ENCODE measurements at places on chromosomes 16 and 17.

DNA sequence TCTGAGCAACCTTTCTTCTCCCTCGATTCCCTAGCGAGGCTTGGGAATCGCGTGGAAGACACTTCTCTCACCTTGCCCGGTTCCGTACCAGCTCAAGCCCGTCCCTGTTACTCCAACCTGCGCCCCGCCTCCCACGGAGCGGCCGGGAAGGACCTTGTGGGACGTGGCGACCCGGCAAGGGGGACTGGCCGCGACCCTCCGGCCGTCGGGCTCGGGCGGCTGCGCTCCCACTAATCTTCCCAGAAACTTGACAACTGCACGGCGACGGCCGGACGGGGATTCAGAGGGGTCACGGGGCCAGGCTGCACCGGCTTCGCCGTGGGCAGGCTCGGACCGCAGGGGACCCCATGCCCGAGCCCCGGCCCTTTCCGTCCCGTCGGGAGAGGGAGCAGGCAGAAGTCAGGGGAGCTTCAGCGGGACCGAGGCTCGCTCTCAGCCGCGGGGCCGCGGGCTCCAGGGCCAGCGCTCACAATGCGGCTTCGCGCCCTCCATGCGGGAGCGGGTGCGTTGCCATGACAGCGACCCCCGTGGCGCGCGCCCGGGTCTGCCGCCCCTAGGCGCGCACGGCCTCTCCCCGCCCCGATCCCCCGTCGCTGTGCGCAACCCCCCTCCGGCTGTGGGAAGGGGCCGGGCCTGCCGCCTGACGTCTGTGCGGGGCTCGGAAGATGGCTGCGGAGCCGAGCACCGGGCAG lies at the start of gene SGSM2:
Gene SGSM2 (plus strand): TSS at position 650 of the 692 bp plus-strand sequence. CDS start 188 bp downstream, outside the sequence.
- peaks cover 12% of the 10 kb centered on the region for H3K4me1 ChIP-seq
- peak; percentile 73 for DNase-seq
- H3K27ac ChIP-seq, result peak within 1 kb of the TSS; percentile 68
- H3K4me3 ChIP-seq, result peak within 1 kb of the TSS; percentile 96
- no peaks in the 10 kb centered on the region for H3K27me3 ChIP-seq

DNA sequence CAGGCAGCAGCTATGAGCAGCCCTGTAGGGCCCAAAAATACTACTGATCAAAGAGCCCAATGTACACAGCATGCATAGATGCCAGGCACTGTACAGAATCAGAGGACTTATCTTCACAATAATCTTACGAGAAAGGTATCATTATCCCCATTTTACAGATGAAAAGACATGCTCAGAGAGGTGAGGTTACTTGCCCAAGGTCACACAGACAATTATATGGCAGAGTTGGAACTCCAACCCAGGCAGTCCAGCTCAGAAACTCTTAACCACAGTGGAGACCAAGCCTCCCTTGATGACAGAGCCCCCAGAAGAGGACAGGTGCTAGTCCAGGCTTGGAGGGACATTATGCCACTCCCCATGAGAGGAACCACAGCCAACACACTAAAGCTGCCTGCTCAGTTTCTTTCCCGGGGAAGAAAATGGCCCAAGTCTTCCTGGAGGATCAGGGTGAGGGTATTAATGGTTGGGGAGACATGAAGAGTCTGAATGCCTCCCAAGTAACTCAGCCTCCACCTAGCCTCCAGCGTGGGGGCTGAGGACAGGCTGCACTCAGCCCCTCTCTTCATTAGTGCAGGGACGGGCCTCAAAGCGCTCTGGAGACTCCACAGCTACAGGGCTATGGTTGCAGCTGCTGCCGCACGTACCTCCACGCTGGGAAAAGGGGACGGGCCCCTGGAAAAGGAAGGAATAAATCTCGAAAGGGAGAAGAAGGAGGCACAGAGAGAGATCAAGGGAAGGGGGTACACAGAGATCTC lies 826 bp downstream of the UNC119 start:
- H3K4me3 ChIP-seq, result peak overlapping the region; percentile 94
- no peak for DNase-seq
- peak overlapping the region; percentile 74 for H3K27ac ChIP-seq

DNA sequence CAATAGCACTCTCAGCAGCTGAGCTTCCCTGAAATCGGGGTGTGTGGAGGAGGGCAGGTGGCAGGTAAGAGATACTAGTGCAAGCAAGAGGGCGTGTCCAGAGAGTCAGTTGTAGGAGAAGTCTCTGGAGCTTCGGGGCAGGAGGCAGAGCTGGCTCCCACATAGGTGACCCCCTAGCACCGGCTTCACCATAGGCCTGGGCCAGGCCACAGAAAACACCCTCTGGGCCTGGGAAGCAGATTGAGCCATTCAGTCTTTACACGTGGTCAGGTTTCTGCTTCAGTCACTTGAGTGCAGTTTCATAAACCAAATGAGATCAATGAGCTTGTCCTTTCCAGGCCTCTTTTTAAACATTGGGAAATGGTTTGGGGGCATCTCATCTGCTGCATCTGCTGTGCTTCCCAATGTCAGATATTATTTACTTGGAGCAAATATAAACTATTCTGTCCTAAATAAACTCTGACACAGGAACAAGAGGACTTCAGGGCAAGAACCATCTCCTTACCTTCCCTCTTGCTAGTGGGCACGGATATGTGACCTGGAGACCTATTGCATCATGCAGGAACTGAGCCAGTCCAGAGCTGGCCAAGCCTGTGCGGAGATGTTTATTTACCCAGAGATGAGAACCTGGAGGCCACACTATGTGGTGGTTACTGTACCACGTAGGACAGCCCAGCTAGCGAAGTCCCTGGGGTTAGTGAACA lies 16.1 kb downstream of the CCR7 start:
- peaks cover 63% of the 10 kb centered on the region for H3K4me1 ChIP-seq
- no peak for DNase-seq
- H3K36me3 ChIP-seq, result no peaks in the 10 kb centered on the region
- no peak overlapping the region for H3K4me3 ChIP-seq
- H3K27ac ChIP-seq, result peak overlapping the region; percentile 92

DNA sequence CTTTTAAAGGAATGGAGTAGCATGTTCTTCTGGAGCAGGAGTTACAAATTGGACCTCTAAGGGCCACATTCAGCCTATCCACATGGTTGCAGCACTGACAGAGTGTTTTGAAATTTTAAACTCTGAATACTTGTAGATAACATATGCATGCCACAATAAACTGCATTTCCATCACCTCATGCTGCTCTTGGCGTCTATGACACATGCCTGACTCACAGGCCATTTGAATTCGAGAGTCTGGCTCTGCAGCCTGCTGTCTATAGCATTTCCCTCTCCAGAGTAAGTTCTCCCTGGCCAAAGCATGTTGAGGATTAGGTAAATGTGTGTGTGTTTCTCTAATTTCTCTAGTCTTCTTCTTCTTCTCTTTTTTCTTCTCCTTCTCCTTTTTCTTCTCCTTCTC lies 28.7 kb upstream of the MYOCD start:
- H3K27me3 ChIP-seq, result no peaks in the 10 kb centered on the region
- H3K36me3 ChIP-seq, result no peaks in the 10 kb centered on the region
- H3K4me3 ChIP-seq, result no peak overlapping the region
- H3K4me1 ChIP-seq, result no peaks in the 10 kb centered on the region

GRCh38 chr16:88691924-88692560 lies 5.7 kb upstream of the SNAI3 start:
- peaks cover 42% of the 10 kb centered on the region for H3K27me3 ChIP-seq
- no peak overlapping the region for H3K27ac ChIP-seq
- no peaks in the 10 kb centered on the region for H3K36me3 ChIP-seq
- no peak overlapping the region for H3K4me3 ChIP-seq

DNA sequence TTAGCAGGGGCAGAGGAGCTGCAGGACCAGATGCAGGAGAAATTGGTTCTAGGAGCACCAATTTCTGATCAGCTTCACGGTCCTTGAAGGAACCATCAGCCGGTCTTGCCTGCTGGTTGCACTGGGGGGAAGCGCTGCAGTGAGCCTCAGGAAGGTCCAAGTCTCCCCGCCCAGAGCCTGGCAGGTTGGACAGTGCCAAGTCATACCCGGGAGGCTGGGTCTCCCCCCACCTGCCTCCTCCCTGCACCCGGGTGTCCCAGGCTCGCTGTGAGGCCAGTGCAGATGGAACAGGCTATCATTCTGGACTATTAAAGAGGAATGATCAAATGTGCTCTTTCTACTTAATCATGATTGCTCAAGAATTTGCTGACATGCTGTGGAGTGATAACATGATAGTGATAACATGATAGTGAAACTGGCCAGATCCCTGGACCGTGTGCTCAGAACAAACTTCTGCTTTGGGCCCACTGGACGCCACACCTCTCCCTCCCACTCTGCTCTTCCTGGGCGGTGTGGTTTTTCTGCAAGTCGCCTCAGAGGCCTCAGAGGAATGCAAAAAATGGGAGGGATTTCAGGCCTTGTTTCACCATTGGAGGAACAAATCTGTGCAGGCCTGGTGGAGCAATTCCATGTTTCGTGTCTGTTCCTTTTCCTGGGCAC lies 236.0 kb downstream of the IRF8 start:
- H3K4me3 ChIP-seq, result no peak overlapping the region
- H3K4me1 ChIP-seq, result no peaks in the 10 kb centered on the region
- peaks cover 25% of the 10 kb centered on the region for H3K27me3 ChIP-seq
- H3K36me3 ChIP-seq, result no peaks in the 10 kb centered on the region

GRCh38 chr16:50814052-50814451 lies 72.2 kb downstream of the CYLD start:
- H3K27me3 ChIP-seq, result no peaks in the 10 kb centered on the region
- H3K27ac ChIP-seq, result no peak overlapping the region
- H3K4me1 ChIP-seq, result no peaks in the 10 kb centered on the region
- no peak for DNase-seq

GRCh38 chr16:55280587-55280986 lies 43.4 kb upstream of the IRX6 start:
- no peak overlapping the region for H3K4me3 ChIP-seq
- H3K27ac ChIP-seq, result no peak overlapping the region
- no peaks in the 10 kb centered on the region for H3K36me3 ChIP-seq
- H3K27me3 ChIP-seq, result no peaks in the 10 kb centered on the region

DNA sequence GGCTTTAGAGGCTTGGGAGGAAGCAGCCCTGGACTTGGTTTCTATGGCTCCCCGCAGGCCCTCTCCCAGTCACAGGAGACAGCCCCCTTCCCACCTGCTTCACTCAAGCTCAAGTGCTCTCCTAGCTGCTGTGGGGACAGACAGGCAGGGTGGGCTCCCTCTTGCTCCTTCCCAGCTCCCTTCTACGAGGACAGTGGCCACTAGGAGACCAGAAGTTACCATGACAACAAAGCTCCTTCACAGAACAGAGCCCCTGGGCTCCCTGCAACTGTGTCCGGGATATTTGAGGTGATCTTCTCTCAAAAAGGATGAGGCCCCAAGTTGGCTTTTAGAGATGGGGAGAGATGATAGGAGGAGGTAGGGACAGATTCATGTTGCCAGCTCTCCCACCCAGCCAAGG lies 116.3 kb downstream of the AMFR start:
- no peak overlapping the region for H3K4me3 ChIP-seq
- DNase-seq, result no peak
- H3K27me3 ChIP-seq, result no peaks in the 10 kb centered on the region
- H3K27ac ChIP-seq, result no peak overlapping the region

DNA sequence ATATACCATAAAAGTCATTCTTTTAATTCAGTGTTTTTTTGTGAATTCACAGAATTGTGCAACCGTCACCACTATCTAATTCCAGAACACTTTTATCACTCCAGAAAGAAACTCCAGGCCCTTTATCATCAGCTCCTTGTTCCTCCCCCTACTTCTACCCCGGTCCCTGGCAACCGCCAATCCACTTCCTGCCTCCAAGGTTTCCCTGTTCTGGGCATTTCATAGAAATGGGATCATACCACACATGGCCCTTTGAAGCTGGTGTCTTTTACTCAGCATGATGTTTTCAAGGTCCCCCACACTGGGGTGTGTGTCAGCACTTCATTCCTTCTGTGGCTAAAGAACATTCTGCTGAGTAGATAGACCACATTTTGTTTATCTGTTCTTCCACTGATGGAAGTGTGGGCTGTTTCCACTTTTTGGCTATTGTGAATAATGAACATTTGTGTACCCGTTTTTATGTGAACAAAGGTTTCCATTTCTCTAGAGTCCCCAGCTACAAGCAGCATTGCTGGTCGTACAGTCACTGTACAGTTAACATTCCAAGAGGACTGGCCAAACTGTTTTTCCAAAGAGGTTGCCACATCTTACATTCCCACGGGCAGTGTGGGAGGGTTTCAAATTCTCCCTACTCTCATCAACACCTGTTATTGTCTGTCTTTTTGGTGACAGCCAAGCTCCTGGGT lies 75.8 kb upstream of the ZNF469 start:
- no peaks in the 10 kb centered on the region for H3K36me3 ChIP-seq
- H3K27me3 ChIP-seq, result no peaks in the 10 kb centered on the region
- H3K4me1 ChIP-seq, result peaks cover 13% of the 10 kb centered on the region

DNA sequence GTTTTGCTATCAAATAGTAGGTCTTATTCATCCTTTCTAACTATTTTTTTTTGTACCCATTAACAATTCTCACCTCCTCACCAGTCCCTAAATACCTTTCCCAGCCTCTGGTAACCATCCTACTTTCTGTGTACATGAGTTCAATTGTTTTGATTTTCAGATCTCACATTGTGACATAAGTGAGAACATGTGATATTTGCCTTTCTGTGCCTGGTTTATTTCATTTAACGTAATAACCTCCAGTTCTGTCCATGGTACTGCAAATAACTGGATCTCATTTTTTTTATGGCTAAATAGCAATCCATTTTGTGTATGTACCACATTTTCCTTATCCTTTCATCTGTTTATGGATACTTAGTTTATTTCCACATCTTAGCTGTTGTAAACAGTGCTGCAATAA lies 181.9 kb upstream of the KIF2B start:
- H3K4me1 ChIP-seq, result no peaks in the 10 kb centered on the region
- no peak overlapping the region for H3K4me3 ChIP-seq
- no peaks in the 10 kb centered on the region for H3K27me3 ChIP-seq

DNA sequence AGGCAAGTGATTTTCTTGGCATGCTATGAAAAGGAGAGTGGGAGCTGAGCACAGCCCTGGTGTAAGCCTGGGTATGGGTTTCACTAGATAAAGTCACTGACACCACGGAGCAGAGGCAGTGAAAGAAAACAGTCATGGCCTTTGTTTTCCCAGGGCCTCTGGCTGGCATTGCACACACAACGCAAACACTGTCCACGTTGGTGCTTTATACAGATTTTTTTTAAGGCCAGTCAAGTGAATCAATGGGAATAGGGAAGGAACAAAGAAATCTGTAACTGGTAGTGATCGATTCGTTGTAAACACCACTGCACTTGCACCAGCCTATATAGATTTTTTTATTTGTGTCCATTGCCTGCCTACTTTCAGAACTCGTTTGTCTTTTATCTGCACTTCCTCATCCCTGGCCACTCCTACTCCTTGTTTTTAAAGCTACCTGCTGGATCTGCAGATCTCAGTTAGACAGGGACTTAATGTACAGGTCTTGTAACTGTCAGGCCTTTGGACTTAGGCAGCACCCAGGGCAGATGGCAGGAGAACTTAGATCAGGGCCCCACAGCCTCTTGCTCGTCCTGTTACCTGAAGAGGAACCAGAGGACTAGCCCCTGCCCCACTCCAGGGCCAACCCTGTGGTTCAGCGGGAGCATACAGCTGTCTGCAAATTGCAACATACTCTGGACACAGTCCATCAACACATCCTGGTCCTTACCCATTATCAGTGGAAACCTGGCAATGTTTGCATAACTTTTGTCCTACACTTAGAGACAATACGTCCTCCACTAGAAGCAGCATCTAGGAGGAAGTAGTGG lies 10.6 kb upstream of the TMIGD1 start:
- peak overlapping the region; percentile 60 for H3K27ac ChIP-seq
- no peaks in the 10 kb centered on the region for H3K27me3 ChIP-seq
- H3K36me3 ChIP-seq, result no peaks in the 10 kb centered on the region

GRCh38 chr17:29177871-29178749 lies 2.1 kb downstream of the MYO18A start:
- no peaks in the 10 kb centered on the region for H3K27me3 ChIP-seq
- DNase-seq, result no peak
- peak overlapping the region; percentile 61 for H3K4me3 ChIP-seq
- peaks cover 41% of the 10 kb centered on the region for H3K4me1 ChIP-seq
- H3K36me3 ChIP-seq, result no peaks in the 10 kb centered on the region
